NCI-H2081 (cell line): ENCODE measurements at places on chromosomes 2 and 18.

GRCh38 chr18:44033144-44033701, 647.5 kb upstream of the SETBP1 start:
- no peak for DNase-seq

DNA sequence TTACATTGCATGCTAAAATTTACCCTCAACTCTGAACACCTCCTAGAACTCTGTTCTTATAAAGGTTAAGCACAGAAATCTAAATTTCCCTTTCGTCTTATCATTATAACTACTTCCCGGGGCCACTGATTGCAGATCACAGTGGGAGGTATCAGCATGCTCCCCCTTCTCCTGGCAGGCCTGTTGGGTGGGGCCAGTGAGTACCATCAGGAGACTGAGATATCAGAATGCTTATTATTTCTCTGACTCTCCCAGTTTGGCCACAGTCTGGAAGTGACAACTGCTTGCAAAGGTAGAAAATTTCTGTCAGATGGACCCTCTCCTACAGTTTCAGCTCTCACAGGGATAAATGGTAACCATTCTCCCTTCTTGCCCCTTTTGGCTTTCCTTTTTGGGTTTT, 62.6 kb downstream of the DSEL start:
- no peak for DNase-seq

DNA sequence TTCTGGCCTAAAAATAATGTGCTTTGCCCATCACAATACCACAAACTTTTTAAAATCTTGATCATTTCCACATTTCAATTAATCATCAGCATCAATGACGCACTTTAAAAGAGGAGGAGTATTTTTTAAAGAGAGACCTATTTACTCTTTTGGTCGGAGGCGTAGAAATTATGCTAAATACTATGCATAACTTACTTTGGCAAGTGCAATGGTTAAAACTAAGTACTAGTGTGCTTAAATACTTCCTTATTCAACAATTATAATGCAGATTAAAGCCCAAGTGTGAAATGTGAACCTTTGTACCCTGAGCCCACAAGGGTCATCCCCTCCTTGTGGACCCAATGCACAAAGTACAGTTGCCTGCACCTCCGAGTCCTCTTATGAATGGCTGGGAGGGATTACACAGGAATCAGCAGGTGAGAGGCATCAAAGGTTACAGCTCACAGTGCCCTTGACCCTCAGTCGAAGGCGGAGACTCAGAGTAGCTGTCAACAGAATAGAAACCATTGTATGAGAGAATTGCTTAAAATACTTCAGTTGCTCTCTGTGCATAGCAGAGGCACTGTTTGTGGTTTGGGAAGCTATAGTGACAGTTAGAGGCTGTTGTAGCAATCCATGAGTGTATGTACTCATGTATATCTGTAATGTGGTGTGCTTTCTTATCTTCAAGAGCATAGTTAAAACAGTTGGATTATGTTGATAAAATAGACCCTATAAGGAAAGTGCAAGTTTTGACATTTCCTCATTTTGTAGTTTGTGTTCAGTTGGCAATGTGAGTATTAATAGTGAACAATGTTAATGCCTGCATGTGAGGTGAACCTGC, 151.7 kb upstream of the ITGA4 start:
- no peak for DNase-seq

- no peak for DNase-seq
Observed at GRCh38 chr18:52391810-52392559, 52.0 kb downstream of the DCC start.

DNA sequence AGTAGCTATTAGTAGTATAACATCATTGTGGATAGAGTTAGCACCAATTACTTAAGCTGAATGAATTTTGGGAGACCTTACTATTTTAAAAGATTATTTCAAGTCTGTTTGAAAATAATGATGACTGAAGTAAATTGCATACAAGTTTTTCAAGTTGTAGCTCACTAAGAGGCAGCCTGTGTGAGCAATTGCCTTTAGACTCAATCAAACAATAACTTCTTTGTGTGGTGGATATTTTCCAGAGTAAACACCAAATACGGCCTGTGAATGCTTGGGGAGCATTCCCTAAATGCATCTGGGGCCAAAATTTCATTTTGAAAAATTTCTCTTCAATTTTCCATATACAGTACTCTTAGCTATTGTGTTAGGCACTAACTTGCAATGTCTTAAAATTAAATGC, 7.9 kb downstream of the SERPINB12 start:
- DNase-seq = no peak

GRCh38 chr2:71226096-71226964, 573 bp downstream of the PAIP2B start:
- peak; percentile 68 for DNase-seq

DNA sequence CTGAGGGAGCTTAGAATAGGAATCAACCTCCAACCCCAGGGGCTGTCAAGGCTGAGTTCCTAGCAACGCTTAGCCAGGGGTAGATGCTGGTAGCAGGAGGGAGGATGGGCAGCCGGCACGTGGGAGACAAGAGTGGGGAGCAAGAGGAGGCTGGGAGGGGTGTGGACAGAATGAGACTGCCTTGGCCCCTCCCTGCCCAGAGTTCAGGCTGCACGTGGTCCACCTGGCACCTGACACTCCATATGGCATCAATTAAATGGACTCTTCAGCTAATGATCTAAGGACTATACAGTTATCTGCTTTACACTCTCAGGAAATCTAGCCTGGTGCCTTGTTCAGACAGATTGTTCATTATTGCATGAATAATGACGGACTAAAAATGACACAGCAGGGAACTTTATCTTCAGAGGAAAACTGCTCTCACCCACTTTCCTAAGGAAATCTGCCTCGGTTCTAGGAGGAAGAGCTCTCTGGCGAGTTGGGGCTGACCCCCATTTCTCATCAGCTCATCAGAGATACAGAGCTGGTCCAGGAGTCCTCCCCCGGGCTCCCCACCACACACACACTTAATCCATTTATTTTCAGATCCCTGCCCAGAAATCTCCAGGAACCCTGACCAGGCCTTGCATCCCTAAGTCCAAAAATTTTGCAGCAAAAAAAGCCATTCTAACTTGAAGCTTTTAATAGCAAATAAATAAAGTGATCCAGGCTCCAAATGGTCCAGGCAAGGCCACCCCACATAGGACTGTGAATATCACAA, 102.1 kb upstream of the CDC42EP3 start:
- DNase-seq = no peak

DNA sequence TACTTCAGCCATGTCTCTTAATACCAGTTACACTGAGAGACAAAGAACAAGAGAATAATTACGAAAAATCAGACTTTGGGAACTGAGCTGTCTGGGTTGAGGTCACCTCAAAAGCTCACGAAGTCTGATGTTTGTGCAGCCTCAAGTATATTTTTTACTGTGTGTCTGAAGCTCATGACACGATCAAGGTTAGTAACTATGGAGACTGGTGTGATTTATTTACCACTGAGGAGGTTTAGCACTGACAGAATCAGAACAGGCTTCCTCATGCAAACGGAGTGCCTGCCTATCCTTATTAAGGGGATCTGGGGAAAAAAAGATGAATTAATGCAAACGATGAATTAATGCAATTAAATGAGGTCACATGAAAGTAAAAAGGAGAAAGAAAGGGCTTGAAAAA, 61.1 kb upstream of the RAPH1 start:
- no peak for DNase-seq

DNA sequence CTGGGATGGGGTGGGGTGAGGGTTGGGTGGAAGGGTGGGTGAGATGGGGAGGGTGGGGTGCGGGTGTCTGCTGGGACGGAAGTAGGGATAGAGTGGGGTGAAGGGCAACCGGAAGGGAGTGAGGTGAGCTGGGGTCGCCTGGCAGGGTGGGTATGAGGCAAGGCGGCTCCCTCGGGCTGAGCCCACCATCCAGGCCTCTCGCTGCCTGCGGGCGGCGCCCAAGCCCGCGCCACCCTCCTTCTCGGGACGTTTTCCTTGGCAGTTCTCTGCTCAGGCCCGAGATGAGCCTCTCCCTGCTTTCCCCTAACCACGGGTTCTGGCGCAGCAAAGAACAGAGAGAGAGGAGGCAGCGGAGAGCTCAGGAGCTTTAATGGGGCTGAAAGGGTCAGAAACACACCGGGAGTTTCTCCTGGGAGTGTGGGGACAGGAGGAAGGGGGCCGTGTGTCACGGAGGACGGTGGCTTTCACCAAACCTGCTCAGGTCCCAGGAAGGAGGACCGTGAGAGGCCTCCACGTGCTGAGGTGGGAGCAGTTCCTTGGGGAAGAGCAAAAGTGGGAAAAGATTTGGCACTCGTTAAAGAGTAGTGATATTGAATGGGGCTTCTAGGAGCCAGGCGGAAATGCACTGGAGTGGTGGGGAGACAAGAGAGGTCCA, 4.1 kb downstream of the FEV start:
- no peak for DNase-seq

DNA sequence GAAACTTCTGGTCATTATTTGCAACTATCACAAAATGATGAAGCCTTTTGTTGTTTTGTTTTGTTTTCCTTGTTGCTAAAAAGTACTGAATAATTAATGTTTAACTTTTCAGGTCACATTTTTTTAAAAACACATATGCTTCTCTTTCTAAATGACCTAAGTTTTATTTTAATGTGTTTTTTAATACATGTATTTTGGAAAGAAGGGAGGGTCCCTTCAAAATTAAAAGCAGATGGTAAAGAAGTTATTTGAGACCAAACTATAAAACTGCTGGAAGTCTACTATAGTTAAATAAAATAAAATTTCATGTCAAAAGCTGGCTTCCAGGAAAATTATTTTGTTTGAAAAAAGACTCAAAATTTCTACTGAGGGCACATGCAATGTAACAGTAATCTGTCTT, 39.5 kb upstream of the ASNSD1 start:
- no peak for DNase-seq

- no peak for DNase-seq
Observed at GRCh38 chr2:120150040-120150482, 73.1 kb downstream of the TMEM185B start.

GRCh38 chr2:233676046-233676445, 4.3 kb downstream of the UGT1A9 start:
- no peak for DNase-seq

- no peak for DNase-seq
Observed at GRCh38 chr2:41033127-41033526, 581.2 kb upstream of the SLC8A1 start.

GRCh38 chr2:195304310-195304709, 352.7 kb upstream of the SLC39A10 start:
- DNase-seq = no peak

GRCh38 chr18:9013926-9014373, 88.5 kb upstream of the NDUFV2 start:
- no peak for DNase-seq

GRCh38 chr2:51291762-51292551, 260.0 kb upstream of the NRXN1 start:
- no peak for DNase-seq

DNA sequence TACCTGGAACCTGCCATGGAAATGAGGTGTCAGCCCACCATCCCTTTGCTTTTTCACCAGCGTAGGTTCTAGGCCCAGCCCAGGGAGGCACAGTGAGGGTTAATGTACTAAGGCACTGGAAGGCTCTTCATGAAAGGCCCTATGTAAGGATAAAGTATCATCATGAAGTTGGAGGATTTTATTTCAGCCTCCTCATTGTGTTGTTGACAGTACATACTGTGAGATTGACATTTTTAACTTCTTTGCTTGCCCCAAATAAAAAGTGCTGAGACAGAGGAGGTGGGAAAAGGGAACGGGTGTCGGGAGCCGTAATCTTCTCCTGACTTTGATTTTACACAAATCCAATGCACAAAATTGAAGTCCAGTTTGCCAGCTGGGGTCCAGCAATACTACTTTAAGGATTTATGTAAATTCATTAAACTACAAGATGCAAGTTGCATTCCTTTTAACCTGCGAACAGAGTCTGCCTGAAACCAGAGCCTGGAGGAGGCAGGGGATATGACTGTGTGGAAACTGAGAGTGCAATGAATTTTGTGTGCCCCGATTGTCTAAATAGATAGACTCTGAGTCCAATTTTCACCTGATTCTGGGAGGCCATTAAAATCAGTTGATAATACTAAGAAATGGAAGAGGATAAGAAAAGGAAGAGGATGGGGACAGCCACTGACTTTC, 5.4 kb upstream of the NCKAP5 start:
- no peak for DNase-seq

DNA sequence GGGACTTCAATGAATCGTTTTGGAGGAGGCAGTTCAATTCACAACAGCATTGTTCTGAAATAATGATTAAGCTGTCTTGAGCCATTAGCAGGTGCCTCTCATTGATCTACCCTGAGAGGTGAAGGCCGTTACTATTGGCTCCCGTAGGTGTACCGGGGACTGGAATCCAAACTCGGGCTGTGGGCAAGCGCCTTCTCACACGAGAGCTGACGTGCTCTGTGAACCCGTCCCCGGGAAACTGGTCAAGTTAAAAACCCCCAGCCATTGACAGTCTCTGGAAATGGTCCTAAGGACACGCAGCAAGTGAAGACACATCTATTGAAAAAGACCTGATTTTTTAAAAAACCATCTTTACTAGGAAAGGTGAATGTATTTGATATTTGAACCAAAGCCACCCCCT, 8.1 kb upstream of the NFATC1 start:
- no peak for DNase-seq

DNA sequence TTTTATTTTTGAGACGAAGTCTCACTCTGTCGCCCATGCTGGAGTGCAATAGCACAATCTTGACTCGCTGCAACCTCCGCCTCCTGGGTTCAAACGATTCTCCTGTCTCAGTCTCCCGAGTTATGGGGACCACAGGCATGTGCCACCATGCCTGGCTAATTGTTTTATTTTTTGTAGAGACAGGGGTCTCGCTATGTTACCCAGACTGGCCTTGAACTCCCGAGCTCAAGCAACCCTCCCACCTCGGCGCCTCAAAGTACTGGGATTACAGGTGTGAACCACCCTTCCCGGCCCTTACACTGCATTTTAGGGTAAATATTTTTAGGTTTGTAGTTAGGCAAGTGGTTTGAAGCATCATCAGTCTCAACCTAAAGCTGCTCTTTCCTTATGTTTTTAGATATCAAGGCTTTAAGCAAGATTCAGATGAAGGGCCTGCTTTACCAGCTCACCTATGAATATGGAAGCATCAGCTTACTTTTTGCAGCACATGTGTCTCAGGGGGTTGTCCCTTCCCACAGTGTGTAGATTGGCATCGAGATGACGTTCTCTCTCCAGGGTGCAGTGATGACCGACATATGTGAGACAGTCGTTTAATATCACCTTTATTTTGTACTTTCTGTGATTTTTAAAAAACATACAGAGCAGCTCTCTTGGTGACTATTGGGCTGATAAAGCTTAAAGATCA, 47.2 kb downstream of the ATIC start:
- no peak for DNase-seq

GRCh38 chr2:238164906-238165287, 6.1 kb downstream of the ERFE start:
- DNase-seq = no peak

GRCh38 chr2:95032341-95032740, 6.8 kb downstream of the MAL start:
- DNase-seq = no peak
